ENCODE measurements at places on chromosomes 7 and 10. TPM values are rescaled to one million over a fixed set of nuclear protein-coding genes. Genes with fewer than 3 reads are reported as not detected.

Gene SPDYE16
- total RNA-seq, result 0.52 TPM

Gene PRKG1
- total RNA-seq, result not detected

Gene MRLN
- total RNA-seq, result not detected

Gene ADAM22
- total RNA-seq, result 5.2 TPM

Gene PGAM2
- 0.58 TPM for total RNA-seq

Gene LMTK2
- total RNA-seq, result 8.5 TPM

Gene PTN
- total RNA-seq, result not detected

DNA sequence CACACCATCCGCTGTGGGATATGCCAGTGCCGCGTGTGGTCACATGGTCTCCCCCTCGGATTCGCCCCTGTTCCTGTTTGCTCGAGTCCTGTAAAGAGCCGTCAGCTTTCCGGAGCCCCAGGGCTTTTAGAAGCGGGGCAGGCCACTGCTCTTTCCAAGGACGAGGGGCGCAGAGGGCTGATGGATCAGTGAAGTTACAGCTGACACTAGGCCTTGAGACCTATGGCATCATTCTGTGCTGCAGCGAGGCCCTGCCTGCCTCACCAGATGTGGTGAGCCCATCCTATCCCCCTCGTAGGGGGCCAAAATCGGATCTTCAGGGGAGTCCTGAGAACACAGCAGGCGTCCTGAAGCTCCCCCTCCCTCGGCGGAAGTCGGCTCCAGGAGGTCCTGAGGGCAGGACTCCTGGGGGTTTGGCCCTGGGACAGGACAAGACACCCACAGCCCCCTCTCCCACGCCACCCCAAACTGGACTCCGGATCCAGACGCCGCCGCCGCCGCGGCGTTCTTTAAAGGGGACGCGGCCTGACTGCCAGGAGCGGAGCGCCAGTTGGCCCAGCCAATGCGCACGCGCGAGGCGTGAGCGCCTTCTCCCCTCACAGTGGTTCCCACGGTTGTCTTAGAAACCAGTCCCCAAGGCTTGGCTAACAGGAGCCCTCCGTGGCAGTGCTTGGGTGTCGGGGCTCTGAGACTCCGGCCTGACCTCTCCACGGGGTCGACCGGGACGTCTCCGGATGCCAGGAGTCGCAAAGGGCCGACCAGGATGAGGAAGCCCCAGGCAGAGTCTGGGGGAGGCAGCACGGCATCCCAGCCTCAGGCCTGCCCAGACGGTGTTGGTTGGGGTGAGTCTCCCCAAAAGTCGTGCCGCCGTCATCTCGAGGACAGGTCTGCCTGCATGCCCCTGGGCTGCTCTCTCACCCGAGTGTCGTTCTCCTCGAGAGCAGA, 371.7 kb downstream of the ZNF716 start:
- peaks cover 4% of the 10 kb centered on the region for H3K36me3 ChIP-seq
- H3K27ac ChIP-seq, result no peak overlapping the region
- H3K27me3 ChIP-seq, result no peaks in the 10 kb centered on the region
- DNase-seq, result no peak
- H3K4me3 ChIP-seq, result no peak overlapping the region
- no peaks in the 10 kb centered on the region for H3K4me1 ChIP-seq

- peaks cover 4% of the 10 kb centered on the region for H3K4me1 ChIP-seq
- no peak overlapping the region for H3K4me3 ChIP-seq
- H3K36me3 ChIP-seq, result peaks cover 4% of the 10 kb centered on the region
- H3K27ac ChIP-seq, result no peak overlapping the region
- H3K27me3 ChIP-seq, result no peaks in the 10 kb centered on the region
- no peak for DNase-seq
Measured at GRCh38 chr10:99834410-99834809, 52.0 kb downstream of the ABCC2 start.

GRCh38 chr10:88066319-88066718, 202.9 kb downstream of the PTEN start:
- peaks cover 49% of the 10 kb centered on the region for H3K4me1 ChIP-seq
- peaks cover 3% of the 10 kb centered on the region for H3K27me3 ChIP-seq
- peaks cover 2% of the 10 kb centered on the region for H3K36me3 ChIP-seq
- no peak overlapping the region for H3K4me3 ChIP-seq
- no peak for DNase-seq

DNA sequence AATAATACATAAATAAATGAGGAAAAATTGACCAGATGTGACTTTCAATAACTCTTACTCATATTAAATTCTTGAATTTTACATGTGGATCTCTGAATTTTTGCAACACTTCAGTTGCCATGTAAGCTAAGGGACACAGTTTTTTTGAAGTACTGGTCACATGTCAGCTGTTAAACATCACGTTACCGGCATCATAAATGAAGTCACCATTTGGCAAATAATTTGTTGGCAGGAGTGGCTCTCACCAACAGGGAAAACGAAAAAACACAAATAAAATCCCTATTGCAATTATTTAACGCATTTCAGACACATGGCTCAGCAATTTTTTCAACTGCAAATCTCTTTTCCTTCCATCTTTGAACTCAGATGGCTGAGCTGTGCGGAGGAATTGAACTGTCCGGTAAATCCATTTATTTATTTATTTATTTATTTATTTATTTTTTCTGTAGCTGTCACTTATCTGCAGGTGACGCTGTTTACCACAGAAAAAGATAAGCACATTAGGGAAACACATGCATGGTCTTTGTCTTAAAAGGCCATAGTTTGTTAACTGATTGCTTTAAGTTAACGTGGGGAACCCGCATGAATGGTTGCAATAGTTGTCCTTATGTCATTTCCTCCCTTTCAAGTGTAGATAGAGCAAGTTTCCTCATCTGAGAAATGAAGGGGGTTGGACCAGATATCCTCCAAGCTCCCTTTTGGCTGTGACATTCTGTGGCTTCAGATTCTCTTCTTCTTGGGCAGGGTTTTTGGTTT, 64.7 kb upstream of the JAZF1 start:
- no peak overlapping the region for H3K27ac ChIP-seq
- no peaks in the 10 kb centered on the region for H3K4me1 ChIP-seq
- DNase-seq, result no peak
- H3K4me3 ChIP-seq, result no peak overlapping the region
- H3K36me3 ChIP-seq, result no peaks in the 10 kb centered on the region

DNA sequence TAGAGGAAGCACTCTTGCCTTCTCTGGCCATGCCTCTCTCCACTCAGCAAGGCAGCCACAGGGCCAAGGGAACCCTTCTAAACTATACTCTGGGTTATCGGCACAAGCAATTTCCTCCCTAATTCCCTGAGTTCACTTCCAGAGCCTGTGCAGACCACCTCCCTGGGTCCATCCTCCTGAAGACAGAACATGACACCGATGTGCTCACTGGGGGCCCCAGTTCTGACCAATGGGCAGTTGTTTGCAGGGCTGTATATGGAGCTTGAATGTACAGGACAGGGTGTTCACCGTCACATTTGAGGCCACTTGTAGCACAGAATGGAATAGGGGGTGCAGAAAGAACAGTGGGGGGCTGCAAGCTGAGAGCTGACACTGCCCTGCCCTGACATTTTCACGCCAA, 77.7 kb downstream of the TFEC start:
- peak; percentile 39 for DNase-seq
- H3K36me3 ChIP-seq, result no peaks in the 10 kb centered on the region
- no peak overlapping the region for H3K4me3 ChIP-seq
- no peaks in the 10 kb centered on the region for H3K27me3 ChIP-seq
- no peaks in the 10 kb centered on the region for H3K4me1 ChIP-seq

DNA sequence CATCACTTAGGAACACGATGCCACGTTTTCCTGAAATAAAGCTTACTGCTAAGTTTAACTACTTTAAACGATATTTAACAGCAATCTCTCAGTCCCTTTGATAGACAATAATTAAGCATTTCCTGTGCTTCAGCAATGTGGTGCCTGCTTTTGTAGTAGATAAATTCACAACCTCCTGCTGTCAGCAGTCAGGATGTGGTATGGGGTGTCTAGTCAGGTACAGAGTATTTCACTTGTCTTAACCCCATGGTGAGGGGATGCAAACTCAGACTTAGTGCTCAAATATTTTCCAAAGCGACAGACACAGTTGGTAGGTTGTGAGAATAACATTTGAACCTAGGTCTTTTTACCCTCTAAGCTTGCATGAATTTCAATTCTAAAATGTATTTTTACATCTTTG, 526.2 kb upstream of the PFKP start:
- no peak overlapping the region for H3K27ac ChIP-seq
- H3K27me3 ChIP-seq, result no peaks in the 10 kb centered on the region

DNA sequence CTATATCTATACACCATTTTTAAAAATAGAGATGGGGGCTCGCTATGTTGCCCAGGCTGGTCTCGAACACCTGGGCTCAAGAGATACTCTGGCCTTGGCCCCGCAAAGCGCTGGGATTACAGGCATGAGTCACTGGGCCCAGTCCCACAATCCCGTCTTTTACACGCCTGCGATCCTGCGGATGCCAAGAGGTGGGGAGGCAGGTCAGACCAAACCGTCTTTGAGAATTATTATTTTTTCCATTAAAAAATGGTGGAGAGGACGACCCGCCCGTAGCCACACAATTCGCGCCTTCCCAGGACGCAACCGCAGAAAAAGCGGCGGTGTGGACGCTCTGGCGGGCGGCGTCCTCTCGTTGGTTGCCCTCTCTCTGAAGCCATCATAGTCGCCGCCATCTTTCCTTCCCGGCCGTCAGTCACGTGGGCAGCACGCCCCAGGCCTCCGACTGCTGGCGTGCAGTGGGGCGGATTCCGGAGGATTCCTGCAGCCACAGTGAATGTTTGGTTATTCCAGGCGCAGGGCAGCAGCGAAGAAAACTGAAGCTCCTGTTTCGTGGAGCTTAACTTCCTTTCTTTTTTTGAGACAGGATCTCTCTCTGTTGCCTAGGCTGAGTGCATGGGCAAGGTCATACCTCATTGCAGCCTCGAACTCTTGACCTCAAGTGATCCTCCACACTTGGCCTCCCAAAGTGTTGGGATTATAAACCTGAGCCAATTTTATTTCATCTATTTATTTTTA, 9.9 kb upstream of the EPHB4 start:
- H3K27me3 ChIP-seq, result no peaks in the 10 kb centered on the region
- no peaks in the 10 kb centered on the region for H3K36me3 ChIP-seq
- peaks cover 22% of the 10 kb centered on the region for H3K4me1 ChIP-seq
- peak overlapping the region; percentile 63 for H3K27ac ChIP-seq

Measured in activated CD8-positive, alpha-beta memory T cell treated with anti-CD3 and anti-CD28 coated beads, Interleukin-2, amount 10 ng/mL, durations not matched to agents 7 days and 5 days (primary cell).